Renal cortex interstitium (tissue), 15 donors: ENCODE measurements at places on chromosomes 11 and 22. TPM values are rescaled to one million over a fixed set of nuclear protein-coding genes. Genes with fewer than 3 reads are reported as not detected.

- no peak for DNase-seq
Measured at GRCh38 chr11:962688-963087, 37.0 kb downstream of the AP2A2 start.

DNA sequence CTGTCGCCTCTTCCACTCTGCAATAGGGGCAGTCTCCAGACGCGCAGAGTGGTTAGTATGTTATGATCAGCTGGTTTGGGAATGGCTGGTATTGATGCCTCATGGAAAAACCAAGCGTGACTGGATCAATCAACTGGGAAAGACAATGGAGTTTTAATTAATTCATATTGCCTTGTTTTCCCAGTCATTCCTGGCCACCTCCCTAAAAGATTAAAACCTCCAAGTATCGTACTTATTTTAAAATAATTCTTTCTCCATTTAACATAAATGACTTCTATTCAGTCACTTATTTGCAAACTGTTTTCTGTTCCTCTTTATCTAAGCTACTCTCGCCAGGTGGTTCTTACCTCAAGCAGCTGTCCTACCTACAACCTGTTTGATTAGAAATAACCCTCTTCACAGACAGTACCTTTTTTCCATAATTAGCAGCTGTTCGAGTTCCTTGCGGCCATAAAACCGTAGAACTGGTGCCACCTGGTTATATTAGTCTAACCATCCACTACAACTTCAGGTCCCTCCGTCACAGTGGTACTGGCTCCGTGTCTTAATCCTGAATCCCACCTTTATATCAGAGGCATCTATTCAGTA lies 898 bp downstream of the ZNF215 start:
- no peak for DNase-seq

GRCh38 chr11:119347242-119347641 lies 737 bp upstream of the MFRP start:
- no peak for DNase-seq

DNA sequence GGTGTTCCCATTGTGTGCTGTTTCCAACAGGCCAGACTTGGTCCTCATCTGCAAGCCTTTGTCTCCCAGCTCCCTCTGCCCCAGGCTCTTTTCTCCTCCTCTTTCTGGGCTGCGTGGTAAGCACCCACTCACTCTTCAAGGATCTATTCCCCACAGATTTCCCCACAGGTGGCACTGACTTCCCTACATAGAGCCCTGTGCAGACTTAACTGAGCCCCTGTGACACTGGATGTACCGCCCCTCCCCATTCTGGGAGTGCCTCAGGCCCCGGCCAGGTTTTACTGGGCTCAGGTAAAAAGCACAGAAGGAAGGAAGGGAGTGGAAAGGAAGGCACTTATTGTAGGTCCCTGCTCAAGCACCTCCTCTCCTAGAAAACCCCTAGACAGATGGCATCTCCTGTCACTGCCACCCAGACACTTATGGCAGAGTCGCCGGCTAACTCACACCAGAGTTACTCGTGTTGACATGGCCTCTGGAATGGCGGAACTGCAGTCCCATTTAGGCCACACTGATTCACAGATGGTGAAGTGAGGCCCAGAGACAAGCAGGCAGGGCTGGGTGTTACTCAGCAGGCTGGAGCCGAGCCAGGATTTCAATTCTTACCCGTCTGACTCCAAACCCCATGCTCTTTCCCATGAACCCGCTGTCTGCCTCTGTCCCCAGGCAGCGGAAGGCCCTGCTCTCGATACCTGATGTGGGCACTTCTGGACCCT lies 47.2 kb downstream of the LRRC32 start:
- DNase-seq = no peak

DNA sequence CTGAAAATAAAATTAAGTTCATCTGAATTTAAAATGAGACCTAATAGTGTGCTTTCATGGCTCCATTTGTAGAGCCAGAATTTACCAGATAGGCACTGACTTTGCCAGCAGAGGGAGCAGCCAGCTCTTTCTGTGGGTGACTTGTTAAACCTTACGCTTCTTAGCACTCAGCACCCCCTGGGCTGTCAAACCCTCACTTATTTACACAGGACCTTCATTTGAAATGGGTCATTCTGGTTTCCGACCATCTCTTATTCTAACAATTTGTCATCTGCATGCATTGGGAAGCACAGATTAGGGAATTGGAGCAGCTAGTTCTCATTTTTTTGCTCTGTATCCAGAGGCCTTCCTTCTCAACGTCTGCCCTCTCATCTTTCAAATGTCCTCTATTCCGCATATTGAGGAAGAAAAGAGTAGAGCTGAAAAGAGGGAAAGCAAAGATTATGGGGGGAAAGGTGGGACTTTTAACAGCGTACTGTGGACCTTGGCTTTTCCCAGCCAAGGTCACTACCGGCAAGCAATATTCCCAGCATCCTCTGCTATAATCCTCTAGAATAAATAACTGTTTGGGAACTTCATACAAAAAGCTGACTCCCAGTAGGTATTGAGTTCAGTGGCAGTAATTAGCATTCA lies 3.1 kb downstream of the ASRGL1 start:
- DNase-seq = no peak

DNA sequence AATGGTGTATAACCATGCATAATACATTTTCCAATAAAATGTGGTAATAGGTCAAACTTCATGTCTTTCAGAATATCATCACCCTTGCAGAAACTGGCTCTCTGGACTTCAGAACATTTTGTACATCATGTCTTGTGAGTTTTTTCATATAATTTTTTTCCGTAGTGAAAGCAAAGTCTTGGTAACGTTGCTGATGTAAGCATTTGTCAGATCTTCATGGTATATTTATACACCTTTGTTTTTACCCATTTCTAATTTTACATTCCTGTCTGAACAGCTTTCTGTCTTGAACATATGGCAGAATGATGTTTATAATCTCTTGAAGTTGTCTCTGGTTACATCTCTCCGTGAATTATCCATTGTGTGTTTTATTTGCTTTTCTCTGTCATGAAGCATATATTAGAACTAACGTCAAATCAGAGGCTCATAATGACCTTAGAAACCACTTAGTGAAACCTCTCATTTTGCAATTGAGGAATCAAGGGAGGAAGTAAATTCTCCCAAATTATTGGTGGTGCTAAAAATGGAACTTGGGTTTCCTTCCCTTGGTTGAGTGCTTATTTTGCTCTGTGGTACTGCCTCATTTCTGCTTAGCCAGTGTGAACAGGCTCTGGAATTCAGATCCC lies 37.4 kb downstream of the CSRP3 start:
- no peak for DNase-seq

DNA sequence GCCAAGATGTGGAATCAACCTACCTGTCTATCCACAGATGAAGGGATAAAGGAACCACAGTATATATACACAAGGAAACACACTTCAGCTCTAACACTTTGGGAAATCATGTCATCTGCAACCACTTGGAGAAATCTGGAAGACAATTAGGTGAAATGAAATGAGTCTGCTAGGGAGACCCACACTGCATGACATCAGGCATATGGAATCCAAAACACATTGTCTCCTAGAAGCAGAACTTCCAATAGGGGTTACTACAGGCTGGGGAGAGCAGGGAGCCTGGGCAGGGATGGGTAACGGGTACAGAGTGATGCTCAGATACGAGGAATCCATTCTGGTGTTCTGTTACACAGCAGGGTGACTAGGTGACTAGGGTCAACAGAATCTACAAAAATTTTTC lies 18.3 kb downstream of the RGL4 start:
- no peak for DNase-seq

DNA sequence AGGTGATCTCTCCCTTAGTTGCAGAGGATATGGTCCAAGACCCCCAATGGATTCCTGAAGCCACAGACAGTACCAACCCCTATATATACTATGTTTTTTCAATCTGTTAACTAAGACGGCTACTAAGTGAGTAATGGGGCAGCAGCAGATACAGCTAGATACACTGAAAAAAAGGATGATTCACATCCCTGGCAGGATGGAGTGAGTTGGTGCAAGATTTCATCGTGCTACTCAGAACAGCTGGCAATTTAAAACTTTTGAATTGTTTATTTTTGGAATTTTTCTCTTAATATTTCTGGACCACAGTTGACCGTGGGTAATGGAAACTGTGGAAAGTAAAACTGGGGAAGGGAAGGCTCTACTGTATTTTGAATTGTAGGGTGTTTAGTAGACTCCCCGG lies 17.0 kb upstream of the TMEM218 start:
- no peak for DNase-seq

DNA sequence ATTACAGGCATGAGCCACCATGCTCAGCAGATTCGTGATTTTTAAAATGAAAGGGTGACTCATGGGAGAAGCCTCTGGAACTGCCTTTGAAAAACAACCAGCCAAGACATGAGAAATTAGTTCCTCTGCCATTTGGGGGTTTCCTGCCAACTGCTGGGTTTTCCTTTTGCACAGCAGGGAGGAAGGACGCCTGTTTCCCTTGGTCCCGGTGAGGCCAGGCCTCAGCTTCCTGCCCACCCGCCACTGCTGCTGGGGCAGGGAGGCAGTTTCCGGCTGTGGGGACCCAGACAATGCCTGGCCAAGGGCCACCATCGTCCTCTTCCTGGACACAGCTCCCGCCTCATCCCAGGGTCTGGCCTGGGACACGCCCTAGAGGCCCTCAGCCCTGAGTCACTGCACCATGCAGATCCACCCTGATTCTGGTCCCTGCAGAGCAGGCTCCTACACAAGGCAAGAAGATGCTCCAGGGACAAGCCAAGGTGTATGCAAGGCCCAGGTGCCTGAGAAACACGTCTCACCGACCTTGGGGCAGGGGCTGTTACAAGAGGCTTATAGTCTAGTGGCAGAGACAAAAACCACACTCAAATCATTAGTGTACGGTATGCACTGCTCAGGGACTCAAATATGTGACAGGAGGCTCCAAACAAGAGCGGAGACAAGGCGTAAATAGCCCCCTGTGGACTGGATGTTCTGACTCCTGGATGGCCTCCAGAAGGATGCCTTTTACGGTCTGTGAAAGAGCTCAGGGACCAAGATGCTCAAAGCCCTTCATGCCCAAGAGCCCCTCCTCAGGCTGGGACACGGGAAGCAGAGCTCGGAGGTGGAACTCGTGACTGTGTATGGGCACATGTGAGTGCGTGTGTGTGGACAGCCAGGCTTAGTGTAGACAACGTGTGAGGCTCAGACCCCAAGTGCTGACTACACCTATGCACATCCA lies 10.0 kb downstream of the PPM1F start:
- DNase-seq = no peak

- DNase-seq = no peak
Measured at GRCh38 chr11:9645881-9646280, 18.0 kb upstream of the SWAP70 start.

- DNase-seq = no peak
Measured at GRCh38 chr11:88402784-88403183, 65.2 kb upstream of the CTSC start.

- DNase-seq = no peak
Measured at GRCh38 chr11:75465701-75466531, 32.9 kb upstream of the KLHL35 start.

The OVCH2 gene
- polyA plus RNA-seq = 6.2 TPM

The TNKS1BP1 gene
- 66.0 TPM for polyA plus RNA-seq

The YWHAH gene
- polyA plus RNA-seq = 136 TPM

The NLRP10 gene
- 0.11 TPM for polyA plus RNA-seq

The MMP27 gene
- polyA plus RNA-seq = not detected

The MPPED2 gene
- 16.9 TPM for polyA plus RNA-seq

The OR5T2 gene
- polyA plus RNA-seq = not detected
